Activated gamma-delta T cell treated with anti-CD3 and anti-CD28 coated beads, Interleukin-2, amount 50 U/mL, for 16 hours (primary cell): ENCODE measurements at places on chromosomes 16 and 17.
A peak's percentile ranks its signal among the peaks of the same experiment; 100 is the strongest.

DNA sequence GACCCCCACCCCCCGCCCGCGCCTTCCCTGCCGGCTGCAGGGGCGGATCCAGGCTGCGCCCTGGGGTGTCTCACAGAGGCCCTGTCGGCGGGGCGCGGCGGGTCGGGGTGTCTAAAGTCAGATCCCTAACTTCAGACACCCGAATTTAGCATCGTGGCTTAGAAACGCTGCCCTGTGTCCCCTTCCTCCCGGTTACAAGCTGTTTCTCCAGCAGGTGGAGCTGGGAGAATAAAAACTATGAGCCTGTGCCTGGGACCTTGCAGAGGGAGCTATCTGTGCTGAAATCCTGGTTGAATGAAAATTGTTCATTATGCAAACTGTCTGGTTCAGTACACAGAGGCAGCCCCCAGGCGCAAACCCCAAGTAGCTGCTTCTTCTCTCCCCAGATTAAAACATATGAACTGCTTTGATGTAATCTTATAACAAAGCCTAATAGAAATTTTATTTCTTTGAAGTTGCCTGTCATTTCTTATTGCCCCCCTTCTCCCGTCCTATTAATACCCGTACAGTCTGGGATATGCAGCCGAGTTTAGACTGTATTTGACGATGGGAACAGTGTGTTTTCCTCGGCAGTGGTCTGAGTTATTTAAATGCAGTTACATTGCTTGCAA is 79.0 kb downstream of the RPA1 start:
- no peak for DNase-seq

- no peak for DNase-seq
Observed at GRCh38 chr16:14455573-14455972, 174.5 kb downstream of the PARN start.

DNA sequence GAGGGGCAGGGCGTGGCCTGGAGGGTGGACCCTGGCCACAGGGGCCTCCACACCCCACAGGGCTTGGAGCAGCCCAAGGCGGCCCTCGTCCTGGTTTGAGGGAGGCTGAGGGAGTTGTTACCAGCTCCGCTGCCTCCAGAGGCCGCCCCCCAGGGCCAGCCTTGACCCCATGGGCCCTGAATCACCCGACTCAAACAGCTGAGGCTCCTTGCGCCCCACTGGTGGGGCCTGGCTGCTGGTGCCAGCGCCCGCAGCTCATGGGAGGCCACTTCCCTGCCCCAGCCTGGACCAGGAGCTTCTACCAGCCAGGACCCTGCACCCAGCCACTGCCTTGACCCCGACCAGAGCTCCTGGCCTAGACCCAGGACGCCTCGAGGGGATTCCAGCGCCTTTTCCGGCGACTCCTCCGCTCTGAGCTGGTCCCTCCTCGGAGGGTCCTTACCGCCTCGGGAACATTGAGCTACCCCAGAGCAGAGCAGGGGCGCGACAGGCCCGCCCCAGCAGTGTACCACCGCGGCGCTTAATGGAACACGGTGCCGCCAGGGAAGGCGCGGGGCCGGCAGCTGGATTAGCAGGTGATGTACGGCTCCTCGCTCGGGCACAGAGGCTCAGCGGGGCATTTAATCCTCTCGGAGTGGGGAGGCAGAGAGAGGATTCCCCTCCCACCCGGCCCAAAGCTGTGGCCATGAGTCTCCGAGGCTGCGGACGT is 37.2 kb downstream of the GSE1 start:
- DNase-seq: no peak

DNA sequence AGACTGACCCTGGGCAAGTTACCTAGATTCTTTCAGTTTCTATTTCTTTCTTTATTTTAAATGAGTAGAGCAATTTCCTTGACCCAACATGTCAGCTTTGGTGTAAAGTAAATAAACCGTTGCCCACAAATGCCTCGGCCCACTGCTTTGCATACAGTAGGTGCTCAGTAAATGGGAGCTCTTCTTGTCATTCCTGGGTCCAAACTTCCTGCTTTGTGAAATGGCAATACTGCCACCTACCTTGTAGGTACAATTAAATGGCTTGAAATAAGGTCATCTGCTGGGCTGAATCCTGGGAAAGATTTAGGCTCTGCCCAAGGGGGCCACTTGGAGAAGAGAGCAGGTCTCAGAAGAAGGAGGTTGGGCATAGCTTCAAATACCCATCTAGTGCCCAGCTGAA is 253.0 kb downstream of the HS3ST3B1 start:
- DNase-seq: no peak

DNA sequence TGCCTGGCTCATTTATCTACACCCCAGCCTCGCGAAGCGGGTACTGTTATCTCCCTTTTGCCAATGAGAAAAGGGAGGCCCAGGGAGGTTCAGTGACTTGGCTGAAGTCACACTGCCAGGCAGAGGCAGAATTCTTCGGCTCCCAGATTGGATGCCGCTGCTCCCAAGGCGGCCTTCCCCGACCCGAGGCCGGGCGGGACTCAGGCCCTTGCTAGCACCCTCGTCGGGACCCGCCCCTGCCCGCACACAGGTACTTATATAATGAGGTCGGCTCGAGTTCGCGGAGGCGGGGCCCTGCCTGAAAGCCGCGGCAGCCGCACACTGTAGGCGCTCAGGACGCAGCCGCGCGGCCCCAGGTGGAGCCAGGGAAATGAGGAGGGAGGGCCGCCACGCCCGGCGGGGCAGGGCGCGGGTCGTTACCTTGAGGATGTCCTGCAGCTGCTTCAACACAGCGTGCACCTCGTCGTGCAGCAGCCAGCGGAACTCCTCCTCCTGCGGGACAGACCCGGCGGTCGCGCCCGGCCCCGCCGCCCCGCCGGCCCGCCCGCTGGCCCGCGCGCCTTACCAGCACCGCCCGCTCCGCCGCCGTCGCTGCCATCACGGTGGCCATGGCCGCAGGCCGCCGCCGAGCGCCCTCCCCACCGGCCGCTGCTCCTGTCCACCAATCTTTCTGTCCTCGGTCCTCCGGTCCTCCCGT is at the start of gene ROGDI:
ROGDI (minus strand) TSS at position 672 of the 697 bp plus-strand sequence; CDS start at position 610, 62 bp downstream.
- DNase-seq: peak; percentile 52

- no peak for DNase-seq
Observed at GRCh38 chr17:42291129-42291528, 2.8 kb downstream of the STAT5A start.

DNA sequence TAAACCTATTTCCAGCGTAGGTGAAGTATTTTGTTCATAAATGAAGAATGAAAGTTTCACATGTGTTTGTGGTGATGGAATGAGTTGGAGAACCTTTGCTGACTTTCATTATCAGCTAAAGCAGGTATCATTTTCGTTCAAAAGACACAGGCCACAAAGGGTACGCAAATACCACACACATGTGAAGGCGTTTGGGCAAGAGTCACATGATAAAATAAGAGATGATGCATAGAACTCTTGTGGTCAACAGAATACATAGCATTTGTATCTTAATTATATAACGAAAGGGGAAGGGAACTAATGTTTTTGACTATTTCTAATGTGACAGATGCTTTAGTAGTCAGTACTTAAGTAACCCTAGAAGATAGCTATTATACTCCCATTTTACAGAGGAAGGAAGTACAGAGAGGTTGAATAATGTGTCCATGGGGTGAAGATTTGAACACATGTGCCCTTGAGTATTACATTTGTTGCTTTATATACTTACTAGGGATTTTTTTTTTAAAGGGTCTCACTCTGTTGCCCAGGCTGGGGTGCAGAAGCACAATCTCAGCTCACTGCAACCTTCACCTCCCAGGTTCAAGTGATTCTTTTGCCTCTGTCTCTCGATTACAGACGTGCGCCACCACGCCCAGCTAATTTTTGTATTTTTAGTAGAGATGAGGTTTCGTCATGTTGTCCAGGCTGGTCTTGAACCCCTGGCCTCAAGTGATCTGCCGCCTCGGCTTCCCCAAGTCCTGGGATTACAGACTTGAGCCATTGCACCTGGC is 4.8 kb downstream of the RPA1 start:
- DNase-seq: no peak

DNA sequence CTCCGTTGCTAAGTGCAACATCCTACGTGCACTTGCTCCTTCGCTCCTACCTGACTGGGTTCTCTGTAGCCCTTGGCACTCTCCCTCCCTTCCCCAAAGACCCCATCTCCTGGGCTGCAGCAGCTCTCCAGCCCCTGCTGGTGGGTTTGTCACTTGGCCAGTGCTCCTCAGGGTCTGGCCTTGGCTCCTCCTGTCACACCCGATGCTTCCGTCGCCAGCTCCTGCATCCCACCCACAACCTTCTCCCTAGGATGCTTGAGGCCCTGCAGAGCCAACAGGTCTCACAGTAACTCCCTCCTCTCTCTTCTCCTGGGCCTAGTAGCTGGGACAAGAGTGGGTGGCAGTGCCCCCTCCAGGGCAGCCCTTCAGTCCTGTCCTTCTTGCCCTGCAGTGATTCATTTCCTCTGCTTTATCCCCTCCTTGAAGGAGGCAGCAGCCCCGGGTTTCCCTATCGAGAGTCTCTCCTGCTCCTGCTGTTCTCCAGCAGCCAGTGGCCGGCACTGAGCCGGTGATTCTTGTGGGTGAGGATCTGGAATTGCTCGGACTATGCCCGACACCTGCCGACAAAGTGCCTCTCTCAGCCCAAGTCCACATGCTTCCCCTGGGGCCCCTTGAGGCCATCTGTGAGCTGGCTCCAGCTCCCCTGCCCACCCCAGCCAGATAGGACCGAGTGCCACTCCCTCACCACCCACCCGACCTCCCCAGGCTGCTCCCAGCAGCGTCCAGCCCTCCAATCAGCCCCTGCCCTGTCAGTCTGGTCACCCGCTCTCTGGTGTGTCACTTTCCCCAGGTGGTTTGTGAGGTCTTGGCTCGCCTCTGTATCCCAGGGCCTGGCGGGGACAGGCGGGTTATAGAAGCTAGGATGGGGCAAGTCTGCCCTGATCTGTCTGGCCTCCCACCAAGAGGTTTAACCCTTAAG is 3.8 kb downstream of the LITAFD start:
- DNase-seq: no peak

DNA sequence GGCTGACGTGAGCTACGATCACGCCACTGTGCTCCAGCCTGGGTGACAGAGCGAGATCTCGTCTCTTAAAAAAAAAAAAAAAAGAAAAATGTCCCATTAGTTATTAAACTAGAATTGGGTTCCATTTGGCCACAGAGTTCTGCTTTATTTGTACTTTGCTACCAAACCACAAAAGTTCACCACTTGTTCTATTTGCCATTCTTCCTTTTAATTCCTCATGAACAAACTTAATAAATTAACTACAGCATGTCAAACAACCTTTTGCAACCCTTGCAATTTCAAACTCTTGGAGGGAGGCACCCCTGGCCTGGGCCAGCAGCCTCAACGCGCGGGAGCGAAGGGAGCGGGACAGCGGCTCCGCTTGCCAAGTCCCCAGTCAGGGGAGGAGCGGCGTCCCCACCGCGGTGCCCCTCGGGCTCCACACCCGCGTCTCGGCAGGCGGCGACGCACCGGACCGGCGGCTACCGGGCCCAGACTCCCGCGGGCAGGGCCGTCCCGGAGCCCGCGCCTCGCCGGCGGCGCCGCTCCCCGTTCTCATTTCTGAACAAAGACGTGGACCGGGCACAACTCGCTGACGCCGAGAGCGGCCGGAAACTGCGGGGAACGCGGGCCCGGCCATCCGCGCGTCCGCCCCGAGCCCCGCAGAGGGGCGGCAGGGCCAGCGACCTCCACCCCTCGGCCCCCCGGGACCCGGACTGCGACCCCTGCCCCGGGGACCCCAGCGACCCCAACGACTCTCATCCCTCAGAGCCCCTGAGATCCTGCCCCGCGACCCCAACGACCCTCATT is 775 bp downstream of the CYTH1 start:
- no peak for DNase-seq

- DNase-seq: no peak
Observed at GRCh38 chr16:3950343-3951193, 70.1 kb upstream of the CREBBP start.

DNA sequence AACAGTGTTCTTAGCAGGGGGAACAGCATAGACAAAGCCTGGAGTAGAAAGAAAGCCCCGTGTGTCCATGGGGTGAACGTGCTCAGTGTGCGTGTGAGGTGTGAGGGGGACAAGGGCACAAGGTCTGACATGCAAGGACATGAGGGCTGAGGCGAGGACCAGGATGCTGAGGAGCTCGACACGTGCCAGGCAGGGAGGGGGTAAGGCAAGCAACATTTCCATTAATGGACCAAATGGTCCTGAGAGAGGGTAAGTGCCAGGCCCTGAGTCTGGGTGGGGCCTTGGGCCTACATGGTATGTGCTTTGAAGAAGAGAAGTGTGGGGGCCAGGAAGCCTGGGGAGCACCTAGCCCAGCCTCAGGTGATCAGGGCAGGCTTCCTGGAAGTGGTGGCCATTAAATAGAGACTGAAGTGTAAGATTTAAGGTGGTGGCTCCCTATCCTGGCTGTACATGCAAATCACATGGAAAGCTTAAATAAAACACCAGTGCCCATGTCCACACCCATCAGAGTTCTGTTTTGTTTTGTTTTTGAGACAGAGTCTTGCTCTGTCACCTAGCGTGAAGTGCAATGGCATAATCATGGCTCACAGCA is 29.3 kb downstream of the ADCY7 start:
- no peak for DNase-seq

- DNase-seq: no peak
Observed at GRCh38 chr17:70621566-70621965, 452.2 kb downstream of the KCNJ2 start.

- DNase-seq: no peak
Observed at GRCh38 chr16:81581107-81581506, 136.5 kb downstream of the CMIP start.
